ENCODE measurements at places on chromosomes 1 and 21. TPM values are rescaled to one million over a fixed set of nuclear protein-coding genes. Genes with fewer than 3 reads are reported as not detected.

The AGT gene
- not detected for total RNA-seq

The GPR37L1 gene
- not detected for total RNA-seq

The ZNF362 gene
- 7.5 TPM for total RNA-seq

The FNDC10 gene
- total RNA-seq = 3.6 TPM

The MEX3A gene
- total RNA-seq = 11.9 TPM

The FAF1 gene
- total RNA-seq = 66.7 TPM

The TIMM17A gene
- 71.3 TPM for total RNA-seq

The CROCC gene
- 33.2 TPM for total RNA-seq

The KRTAP13-3 gene
- not detected for total RNA-seq

The EPHA10 gene
- not detected for total RNA-seq

Measured in A375 (cell line).